Stimulated activated CD8-positive, alpha-beta memory T cell treated with anti-CD3 and anti-CD28 coated beads, Interleukin-2, amount 100 ng/mL, for 1 hour (primary cell): ENCODE measurements at places on chromosomes 13 and 19.

DNA sequence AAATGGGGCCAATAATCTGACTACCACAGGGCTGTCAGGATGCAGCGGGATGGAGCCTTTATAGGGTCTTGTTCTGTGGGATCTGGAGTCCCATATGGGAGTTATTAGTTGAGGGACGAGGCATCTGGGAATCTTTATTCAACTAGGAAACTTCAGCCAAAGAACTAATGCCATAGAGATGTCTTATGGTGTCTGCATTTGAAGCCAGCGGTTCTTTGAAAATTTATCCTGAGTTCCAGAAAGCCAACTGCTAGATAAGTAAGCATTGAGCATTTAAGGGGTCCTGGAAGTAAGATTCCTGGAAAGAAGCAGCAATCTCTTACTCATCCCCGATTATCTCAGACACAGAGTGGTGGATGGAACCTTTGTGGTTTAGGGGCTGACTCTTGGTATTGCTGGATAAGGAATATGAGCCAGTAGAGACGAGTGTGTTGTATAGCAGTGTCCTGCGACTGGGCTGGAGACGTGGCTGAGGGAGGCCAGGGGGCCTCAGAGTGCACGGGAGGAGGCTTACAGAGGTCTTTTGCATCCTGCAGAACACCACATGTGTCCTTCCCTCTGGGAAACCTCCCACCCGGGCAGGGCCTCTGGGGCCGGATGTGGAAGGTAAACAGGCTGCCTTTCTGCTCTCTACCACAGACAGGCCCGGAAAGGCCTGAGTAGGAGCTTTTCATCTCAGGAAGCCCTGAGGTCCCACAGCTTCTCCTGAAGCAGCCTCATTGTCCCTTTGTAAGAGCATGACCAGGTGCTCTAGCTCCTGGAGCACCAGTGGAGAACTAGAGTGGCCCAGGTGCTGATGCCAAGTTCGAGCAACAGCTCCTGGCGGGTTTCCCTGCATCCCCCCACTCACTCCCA is 28.8 kb downstream of the ACTN4 start:
- no peak for DNase-seq

GRCh38 chr19:12668932-12669269 is 2.3 kb downstream of the WDR83 start:
- no peak for DNase-seq

DNA sequence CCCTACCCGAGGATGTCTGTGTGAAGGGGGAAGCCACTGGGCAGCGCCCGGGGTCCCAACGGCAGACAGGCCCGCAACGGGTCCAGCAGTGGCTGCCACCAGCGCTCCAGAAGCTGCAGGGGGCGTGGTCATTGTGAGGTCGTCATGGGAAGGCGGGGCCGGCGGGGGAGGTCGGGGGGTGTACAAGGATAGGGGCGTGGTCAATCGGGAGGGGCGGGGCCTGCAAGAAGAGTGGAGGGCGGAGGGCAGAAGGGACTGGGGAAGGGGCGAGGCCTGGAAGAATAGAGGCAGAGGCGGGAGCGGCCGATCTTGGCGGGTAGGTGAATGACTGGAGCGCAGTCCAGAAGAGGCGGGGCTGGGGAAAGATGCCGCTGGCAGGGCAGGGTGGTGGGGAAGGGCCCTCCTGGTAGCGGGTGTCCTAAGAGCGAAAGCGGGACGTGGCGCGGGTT is 4.4 kb downstream of the FUZ start:
- peak; percentile 83 for DNase-seq

GRCh38 chr13:51192348-51192747 is 29.9 kb upstream of the FAM124A start:
- no peak for DNase-seq

GRCh38 chr13:59197397-59197796 is 966.3 kb downstream of the DIAPH3 start:
- no peak for DNase-seq

- DNase-seq, result no peak
These were observed 1.2 kb downstream of the UQCRFS1 start for GRCh38 chr19:29211562-29212355.

DNA sequence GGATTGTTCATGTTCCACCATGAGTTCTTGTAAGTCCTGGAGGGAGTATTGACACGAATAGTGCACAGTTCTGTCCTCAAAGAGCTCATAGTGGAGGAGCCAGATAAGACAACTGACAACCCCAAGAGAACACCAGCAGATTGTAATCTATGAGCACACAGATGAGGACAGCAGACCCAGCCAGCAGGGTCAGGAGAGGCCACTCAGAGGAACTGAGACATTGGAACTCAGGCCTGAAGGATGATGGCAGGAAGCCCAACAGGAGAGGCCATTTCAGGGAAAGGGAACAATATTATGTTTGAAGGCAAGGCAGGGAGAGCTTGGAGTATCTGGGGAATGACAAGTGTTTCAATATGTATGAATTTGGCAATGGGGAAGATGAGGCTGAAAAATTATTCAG is 63.7 kb upstream of the IPO5 start:
- no peak for DNase-seq

DNA sequence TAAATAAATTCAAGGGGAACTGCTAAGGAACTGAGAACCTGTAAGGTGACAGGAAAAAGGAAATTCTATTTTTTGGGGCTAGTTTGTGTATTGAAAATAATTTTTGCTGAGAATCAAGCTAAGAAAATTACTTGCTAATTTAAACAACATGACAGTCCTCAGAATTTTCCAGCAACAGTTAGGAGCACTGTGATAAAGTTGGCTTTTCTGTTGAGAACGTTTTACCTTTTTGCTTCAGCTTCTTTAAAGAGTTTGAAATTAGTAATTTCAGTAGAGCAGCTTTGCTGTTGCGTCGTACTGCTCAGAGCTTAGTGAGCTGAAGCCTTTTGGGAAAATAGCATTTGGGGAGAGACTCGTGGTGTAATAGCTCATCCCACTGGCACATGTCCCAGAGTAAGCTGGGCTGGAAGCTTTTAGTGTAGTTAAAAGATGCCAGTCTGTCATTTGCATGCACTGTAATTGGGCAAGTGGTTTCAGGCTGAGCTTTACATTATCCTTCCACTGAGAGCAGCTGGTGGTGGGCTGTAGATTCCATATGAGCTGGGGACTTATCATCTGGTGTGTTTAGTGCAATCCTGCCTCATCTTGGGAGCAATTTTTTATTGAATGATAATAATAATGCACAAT is 69.8 kb downstream of the LRCH1 start:
- no peak for DNase-seq

DNA sequence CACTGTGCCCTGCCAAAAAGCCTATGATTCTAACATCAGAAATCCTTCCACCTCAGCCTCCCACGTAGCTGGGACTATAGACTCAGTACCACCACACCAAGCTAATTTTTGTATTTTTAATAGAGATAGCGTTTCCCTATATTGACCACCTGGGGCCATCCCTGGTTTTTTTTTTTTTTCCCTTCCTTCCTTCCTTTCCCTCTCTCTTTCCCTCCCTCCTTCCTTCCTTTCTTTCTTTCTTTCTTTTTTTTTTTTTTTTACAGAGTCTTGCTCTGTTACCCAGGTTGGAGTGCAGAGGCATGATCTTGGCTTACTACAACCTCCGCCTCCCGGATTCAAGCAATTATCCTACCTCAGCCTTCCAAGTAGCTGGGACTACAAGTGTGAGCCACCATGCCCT is 1.1 kb upstream of the SAE1 start:
- no peak for DNase-seq

- no peak for DNase-seq
These were observed 109.7 kb downstream of the NUFIP1 start for GRCh38 chr13:44879452-44880058.

DNA sequence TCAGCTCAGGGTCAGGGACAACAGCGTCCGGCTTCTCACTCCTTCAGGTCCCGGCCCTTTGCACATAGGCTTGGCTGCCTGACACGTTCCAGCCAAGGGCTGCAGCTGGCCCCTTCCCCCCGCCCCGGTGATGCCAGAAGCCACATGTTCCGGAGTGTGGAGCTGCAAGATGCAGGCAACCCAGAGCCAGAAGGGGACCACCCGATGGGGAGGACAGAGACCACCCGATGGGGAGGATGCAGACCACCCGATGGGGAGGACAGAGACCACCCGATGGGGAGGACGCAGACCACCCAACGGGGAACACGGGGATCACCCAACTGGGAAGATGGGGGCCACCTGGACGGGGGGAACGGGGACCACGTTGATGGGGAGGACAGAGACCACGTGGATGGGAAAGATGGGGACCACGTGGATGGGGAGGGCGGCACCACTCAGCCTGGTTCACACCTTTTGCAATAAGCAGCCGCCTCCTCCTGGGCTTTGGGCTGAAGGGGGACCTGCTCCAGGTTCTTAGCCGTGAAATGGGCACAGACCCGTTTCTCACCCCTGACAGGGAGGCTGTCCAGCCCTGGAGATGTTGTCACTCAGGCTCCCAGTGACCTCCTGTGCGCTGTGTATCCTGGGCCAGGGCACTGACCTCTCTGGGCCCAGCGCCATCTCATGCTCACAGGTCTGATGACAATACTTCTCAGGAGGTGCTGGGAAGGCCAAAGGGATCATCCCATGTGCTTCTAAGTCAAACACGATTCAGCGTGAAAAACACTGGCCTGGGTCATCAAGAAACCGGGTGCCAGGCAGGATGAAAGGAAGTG is 34.5 kb downstream of the C13orf46 start:
- DNase-seq, result no peak

GRCh38 chr19:54254195-54254906 is 2.7 kb downstream of the LILRB5 start:
- DNase-seq, result no peak

GRCh38 chr13:67120872-67121531 is 109.1 kb downstream of the PCDH9 start:
- DNase-seq, result no peak

GRCh38 chr19:55537741-55538111 is 793 bp upstream of the SBK2 start:
- no peak for DNase-seq

DNA sequence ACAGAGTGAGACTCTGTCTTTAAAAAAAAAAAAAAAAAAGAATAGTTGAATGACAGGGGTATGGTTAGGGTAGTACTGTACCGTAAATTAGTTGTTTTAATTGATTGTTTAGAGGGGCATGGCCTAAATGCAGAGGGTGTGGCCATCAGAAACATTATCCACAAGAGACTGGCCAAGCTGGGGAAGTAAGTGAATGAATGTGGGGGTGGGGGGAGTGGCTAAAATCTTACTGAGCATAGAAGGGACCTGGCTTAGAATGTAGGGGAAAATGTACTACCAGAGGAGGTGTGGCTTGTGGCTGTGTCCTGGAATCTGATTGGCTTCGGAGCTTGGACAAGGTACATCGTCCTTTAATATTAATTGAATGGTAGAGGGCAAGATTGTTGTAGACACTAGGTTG is 3.8 kb downstream of the BCL2L12 start:
- no peak for DNase-seq

GRCh38 chr13:40460116-40460515 is 206.3 kb downstream of the FOXO1 start:
- no peak for DNase-seq

- DNase-seq, result no peak
These were observed 1.3 kb downstream of the SELENOV start for GRCh38 chr19:39516270-39516669.

DNA sequence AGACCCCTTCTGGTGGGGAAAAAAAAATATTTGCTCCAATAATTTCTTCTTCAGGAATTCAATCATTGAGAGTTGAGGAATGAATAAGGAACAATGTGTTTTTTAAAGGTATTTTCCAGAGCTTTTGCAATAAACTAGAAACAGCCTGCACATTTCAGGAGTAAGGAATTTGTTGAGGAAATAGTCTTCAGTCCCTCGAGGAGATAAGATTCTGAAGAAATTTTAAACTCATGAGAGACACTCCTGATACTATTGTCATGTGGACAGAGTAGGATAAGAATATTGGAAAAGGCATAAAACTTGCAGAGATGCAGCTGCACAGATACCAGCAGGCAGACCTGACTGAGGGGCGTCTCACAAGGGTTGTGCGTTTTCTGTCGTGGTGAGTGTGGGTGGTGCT is 36.6 kb downstream of the COMP start:
- DNase-seq, result no peak

- no peak for DNase-seq
These were observed 7.8 kb downstream of the ANKLE1 start for GRCh38 chr19:17289489-17289888.
